ENCODE measurements at places on chromosomes 7 and 10.

- no peak for DNase-seq
These were observed 94.8 kb upstream of the CDK13 start for GRCh38 chr7:39855325-39855674.

- DNase-seq = no peak
These were observed 613.2 kb downstream of the SDK1 start for GRCh38 chr7:3914051-3914775.

DNA sequence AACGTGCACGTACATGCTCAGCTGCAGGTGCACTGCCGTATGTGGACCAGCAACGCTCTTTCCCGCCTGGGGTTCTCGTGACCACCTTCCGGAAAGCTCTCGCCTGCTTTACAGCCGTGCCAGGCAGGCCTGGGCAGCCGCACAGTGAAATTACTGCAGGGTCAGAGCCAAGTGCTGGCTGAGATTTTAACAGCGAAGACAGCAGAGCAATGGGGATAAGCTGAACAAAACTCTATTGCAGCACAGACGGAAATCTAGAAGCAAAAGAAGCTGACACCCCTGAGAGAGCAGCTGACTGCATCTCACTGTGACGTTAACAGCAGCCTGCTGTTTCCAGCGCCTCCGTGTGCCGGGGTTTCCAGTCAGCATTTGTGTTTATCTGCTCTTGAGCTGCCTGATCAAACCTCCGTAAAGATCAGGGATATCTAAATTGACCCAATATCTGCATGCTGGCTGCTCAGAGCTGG is 179.0 kb downstream of the DIP2C start:
- DNase-seq = no peak

- no peak for DNase-seq
These were observed 29.4 kb upstream of the PPP1R9A start for GRCh38 chr7:94877731-94878670.

DNA sequence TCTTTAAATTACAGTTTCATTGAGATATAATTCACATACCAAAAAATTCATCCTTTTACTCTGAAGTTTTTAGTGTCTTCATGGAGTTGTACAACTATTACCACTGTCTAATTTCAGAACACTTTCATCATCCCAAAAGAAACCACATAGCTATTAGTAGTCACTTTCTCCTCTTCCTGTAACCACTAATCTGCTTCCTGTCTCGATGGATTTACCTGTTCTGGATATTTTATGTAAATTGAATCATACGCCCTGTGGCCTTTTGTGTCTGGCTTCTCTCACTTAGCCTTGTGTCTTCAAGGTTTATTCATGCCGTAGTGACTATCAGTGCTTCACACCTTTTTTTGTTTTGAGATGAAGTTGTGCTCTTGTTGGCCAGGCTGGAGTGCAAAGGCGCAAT is 135.5 kb downstream of the DOCK1 start:
- DNase-seq = no peak

DNA sequence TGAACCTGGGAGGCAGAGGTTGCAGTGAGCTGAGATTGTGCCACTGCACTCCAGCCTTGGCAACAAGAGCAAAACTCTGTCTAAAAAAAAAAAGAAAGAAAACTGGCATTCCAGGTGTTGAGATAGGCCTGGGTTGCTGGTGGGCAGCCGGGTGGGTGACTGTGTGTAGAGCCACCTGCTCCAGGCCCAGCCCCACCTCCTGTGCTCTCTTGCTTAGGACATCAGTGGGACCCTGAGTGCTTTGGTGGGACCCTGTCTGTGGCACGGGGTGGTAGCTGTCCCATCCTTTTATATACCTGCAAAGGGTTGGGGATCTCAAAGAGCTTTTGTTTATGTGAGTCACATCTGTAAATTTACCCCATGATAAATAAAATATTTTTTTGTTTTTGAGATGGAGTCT is 6.2 kb downstream of the PAOX start:
- no peak for DNase-seq

DNA sequence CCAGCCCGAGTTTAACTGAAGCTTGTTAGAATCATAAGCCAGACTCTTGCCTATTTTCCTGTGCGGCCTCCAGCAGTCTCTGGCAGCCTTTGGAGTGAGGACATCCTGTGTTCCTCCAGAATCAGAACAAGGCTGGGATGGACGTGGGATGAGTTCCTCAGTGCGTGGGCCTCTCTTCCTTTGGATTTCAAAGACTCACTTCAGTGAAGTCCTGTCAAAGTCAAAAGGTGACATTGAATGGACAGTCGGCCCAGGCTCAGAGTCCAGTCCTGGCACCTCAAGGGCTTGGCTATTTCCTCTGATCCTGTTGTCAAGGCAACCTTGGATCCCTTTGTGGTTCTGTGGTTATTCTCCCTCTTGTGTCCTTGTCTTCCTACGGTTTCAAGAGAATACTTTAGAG is 21.4 kb upstream of the SMC3 start:
- DNase-seq = no peak

DNA sequence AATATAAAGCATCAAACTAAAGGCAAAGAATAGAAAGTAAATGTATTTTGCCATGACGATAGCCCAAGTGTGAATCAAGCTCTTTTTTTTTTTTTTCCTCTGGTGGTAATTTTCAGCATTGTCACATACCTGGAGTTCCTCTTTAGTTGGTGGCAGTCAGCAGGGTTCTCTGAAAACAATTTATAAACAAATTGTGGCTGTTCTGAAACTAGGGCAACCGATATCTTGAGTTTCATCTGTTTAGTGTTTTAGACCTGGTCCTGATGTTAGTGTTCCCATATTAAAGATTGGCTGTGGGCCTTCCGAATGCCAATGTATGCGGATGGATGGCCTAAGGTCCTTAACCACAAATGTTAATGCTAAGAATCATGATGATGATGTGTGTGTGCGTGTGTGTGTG is 713.1 kb downstream of the GATA3 start:
- DNase-seq = no peak

DNA sequence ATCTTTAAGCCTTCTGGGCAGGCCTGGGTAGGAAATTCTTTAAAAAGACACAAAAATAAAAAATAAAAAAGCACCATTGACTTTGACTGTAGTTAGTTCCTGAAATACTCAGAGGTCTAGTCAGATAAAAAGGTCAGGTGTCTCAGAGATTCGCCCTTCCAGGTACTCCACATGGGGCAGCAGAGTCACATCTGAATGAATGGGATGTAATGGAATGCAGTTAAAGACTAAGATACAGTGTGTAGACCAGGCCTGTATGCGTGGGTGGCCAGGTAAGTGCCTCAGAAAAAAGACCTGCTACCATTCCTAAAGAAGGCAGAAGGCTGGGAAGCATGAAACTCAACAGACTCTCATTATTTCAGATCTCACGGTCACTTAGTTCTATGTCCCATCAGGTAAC is 68.6 kb upstream of the SEM1 start:
- DNase-seq = no peak

- DNase-seq = no peak
These were observed 1.2 kb downstream of the ARL3 start for GRCh38 chr10:102712843-102713538.

DNA sequence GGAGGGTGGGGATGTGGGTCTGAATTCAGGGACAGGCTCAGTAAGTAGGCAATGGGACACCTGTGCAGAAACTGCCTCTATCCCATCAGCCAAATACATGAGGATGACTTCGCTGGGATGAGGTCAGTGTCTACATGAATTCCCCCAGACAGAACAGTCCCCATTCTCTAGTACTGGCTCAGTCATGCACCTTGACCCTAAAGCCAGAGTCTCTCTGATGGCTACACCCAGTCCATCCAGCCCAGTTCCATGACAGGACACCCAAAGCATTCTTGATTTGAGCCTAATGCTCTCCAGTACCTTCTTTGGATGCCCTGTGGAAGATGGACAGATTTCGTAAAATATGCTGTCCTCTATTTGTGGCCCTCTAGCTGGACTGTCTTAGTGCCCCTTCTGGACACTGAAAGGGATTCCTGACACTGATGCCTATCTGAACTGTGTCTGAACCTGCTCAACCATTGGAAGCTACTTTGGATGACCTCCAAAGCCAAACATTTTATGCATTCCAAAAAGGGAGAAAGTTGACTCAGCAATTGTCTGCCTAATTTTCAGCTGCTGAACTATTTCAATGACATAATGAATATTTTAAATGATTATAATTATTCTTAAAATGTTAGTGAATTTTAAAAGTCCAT is 14.6 kb downstream of the SFRP4 start:
- no peak for DNase-seq

- no peak for DNase-seq
These were observed 152.1 kb upstream of the RHOBTB1 start for GRCh38 chr10:61096056-61096455.

- DNase-seq = no peak
These were observed 26.6 kb upstream of the SDHAF3 start for GRCh38 chr7:97090761-97091353.

- no peak for DNase-seq
These were observed 165.6 kb downstream of the RNLS start for GRCh38 chr10:88417387-88418030.

GRCh38 chr10:32985775-32986350 is 27.8 kb upstream of the ITGB1 start:
- no peak for DNase-seq

DNA sequence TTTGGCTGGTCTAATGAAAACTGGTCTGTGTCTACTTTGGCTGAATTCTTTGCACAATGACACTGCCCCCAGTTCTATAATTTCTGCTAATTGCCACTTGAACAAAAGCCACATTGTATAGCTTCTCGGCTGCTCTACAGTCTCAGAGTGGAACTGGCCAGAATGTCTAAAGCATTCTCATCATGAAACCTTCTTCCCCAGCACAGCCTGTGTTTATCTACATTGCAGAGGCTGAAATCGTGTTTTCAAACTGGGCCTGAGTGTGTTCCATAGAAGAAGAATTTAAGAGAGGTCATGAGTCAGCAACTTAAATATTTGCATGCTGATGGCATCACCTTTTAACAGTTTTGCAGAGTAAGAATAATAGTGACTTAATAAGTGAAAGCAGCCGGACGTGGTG is 177.2 kb downstream of the BUB3 start:
- DNase-seq = no peak

DNA sequence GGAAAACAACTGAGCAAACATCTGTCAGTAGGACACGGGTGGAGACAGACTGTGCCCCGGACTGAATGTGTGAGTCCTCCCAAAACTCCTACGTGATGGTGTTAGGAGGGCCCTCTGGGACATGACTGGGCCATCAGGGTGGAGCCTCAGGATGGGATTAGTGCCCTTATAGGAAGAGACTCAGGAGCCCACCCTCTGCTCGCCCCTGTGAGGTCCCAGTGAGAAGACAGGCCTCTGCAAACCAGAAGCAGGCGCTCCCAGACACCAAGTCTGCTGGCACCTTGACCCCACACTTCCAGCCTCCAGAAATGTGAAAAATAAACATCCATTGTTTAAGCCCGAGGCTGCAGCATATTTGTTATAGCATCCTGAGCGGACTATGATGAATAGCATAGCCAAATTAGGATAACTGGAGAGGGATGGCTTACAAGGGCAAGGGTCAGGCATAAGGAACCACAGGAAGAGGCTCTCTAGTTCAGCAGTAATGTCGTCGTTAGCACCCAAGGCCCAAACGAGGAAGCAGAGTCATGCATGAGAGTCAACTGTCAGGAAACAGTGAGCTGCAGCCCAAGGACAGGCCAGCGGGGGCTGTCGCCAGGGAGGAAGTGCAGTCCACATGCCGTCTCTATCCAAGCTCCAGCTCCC is 50.6 kb downstream of the PTPRN2 start:
- DNase-seq = no peak

- no peak for DNase-seq
These were observed 440 bp upstream of the GLRX3 start for GRCh38 chr10:130135676-130136225.

DNA sequence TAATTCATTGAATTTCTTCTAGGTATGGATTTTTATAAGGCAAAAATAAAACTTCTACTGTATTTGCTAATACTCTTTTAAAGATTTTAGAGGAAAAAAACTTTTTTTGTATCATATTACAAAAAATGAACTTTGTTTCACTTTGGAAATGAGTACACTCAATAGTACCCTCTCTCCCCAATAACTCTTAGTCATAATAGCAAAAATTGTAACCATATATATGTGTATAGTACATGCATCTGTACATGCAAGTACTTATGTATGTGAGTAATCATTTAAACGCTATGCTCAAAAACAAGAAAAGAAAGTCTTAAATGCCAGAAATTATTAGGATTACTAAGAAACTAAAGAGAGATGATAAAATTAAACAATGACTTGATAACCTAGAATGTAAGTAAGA is 95.9 kb upstream of the HGF start:
- no peak for DNase-seq

GRCh38 chr10:18104223-18104872 is 35.9 kb upstream of the CACNB2 start:
- DNase-seq = peak; percentile 21

DNA sequence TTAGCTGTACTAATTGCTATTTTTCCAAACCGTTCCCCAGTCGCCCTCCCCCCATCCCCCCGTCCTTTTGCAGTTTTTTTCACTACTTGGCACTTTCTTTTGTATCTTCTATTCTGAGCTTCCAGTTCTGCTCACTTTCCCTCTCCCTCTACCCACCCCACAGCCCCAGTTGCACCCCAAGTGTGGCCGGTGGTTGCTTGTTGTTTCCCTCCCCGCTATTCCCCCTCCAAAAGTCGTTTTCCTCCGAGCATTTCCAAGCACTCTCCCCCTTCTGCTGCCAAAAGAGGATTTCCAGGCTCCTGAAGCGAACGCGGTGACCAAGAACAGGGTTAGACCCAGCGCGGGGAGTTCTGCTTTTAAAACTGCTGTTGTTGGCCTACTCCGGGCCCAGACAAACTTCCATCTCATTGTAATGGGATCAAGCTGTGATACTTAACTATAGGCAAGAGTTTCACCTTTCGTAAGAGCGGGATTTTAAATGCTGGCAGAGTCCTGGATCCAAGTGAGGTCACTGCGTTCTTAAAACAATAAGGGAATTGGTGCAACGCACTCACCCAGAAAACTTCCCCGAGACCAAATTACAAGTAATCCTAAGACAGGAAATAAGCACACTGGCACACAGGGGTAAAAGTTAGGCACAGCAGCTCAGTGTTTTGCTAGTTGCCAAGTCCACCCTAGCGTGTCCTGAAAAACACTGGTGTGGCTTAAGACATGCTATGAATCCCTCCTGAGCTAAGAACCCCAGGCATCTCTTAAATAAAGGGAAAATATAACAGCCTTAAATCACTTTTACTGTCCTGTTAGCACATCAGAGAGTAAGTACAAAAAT is 1.5 kb upstream of the RGS10 start:
- no peak for DNase-seq

DNA sequence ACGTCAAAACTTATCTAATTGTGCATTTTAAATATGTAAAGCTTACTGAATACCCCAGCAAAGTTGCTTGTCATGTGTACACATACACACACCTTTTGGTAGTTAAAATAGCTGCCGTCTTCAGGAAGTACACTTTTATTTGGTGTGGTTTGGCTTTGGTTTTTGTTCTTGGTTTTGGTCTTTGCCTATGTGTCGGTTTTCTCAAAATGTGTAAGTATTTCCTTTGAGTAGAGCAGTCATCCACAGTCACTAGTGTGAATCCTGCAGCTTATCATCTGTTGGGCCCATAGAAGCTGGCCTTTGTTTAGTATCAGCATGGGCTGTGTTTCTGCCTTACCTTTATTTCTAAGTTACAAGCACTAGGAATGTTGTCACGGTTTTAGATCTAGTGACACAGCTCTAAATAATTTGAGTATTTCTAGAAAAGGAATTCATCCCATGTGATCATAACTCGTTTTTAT is 35.3 kb downstream of the NET1 start:
- DNase-seq = no peak

- DNase-seq = no peak
These were observed 205.9 kb downstream of the SKAP2 start for GRCh38 chr7:26658389-26659084.

- no peak for DNase-seq
These were observed 248.5 kb downstream of the DNAJB6 start for GRCh38 chr7:157585113-157585861.
